Stimulated activated CD4-positive, alpha-beta T cell treated with anti-CD3 and anti-CD28 coated beads, Interleukin-15, amount 100 ng/mL, for 24 hours (primary cell): ENCODE measurements at places on chromosomes 4 and X.

DNA sequence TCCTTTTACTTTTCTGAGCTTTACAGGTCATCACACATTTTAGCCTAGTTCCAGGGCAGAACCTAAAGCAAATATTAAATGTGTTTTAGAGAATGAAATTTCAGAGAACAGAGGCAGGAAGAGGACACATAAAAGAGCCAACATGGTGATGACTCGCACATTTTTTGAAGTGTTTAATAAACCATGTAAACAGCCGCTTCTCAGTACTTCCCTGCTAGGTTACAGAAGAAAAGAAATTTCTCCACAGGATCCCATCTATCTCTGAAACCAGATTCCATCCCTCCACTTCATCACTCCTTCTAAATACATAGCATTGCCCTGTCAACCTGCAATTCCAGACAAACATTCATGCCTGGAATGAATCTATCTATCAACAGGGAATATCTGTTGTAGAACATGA lies 949.5 kb upstream of the PCDH7 start:
- no peak for DNase-seq

- no peak for DNase-seq
Observed at GRCh38 chr4:73711989-73712388, 28.4 kb upstream of the CXCL8 start.

DNA sequence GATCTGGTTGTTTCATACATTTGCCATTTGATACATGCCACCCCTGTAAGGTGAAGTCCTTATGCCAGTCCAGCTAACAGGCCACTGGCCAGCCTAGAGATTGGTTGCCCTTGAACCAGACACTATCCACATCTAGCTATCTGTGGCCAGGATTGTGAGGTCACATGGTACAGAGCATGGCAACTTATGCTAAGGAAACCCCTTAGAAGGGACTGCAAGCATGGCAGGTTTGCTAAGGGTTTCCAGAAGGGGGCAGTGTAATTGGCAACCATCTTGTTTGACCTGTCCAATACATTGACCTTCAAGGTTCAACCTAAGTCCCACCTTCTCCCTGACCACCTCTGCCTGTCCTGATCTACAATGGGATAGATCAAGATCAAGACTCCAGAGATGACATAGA lies 47.5 kb downstream of the SMC1A start:
- DNase-seq, result no peak

- no peak for DNase-seq
Observed at GRCh38 chr4:164428561-164428960, 325.4 kb upstream of the SMIM31 start.

DNA sequence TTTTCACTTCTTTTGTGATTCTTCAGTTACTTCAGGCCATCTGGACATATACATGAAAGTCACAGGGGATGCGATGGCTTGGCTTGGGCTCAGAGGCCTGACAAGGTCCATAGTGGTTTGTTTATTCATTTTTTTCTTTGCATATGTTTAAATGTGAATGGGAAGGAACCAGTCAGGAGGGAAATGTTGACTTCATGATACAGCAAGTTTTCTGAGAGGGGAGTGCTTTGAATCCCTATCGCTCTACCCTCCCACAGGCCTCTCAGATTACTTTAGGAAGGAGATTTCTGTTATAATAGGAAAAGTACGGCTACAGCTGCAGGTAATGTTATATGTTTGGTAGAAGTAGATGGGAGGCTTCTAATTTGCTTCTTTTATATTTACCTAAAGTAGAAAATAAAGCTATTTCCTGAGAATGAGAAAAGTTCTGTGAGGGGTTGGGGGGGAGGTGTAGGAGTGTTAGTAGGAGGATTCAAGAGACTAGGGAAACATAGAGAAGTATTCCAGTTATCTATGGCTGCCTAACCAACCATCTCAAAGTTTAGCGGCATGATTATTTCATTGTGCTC lies 322.9 kb downstream of the RAPGEF2 start:
- no peak for DNase-seq

DNA sequence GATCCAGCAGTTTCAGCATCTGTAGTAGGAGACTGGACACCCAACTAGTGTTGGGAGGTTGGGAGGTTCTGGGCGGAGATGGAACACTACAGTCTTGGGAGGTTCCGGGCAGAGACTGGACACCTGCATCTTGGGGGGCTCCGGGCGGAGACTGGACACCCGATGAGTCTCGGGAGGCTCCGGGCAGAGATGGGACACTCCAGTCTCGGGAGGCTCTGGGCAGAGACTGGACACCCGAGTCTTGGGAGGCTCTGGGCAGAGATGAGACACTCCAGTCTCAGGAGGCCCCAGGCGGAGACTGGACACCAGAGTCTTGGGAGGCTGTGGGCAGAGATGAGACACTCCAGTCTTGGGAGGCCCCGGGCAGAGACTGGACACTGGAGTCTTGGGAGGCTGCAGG lies 29.5 kb upstream of the LANCL3 start:
- no peak for DNase-seq

GRCh38 chr4:110632506-110633357 lies 9.9 kb upstream of the PITX2 start:
- DNase-seq, result no peak

DNA sequence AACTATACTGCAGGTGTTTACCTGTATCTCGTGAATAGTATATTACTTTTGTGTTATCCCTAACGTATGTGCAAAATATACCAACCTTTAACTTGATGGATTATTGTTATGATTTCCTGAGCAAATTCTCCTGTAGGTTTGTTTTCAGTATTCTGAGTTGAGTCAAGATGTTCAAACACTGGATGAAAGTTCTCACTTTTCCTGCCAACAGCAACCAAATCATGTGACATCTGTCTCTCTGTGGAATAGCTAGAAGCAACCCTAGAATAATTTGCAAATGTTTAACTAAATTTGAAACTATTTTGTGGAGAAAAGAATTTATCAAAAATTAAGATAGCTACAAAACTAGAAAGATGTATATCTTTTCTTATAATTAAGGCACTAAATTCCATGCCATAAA lies 35.6 kb downstream of the BCLAF3 start:
- no peak for DNase-seq

DNA sequence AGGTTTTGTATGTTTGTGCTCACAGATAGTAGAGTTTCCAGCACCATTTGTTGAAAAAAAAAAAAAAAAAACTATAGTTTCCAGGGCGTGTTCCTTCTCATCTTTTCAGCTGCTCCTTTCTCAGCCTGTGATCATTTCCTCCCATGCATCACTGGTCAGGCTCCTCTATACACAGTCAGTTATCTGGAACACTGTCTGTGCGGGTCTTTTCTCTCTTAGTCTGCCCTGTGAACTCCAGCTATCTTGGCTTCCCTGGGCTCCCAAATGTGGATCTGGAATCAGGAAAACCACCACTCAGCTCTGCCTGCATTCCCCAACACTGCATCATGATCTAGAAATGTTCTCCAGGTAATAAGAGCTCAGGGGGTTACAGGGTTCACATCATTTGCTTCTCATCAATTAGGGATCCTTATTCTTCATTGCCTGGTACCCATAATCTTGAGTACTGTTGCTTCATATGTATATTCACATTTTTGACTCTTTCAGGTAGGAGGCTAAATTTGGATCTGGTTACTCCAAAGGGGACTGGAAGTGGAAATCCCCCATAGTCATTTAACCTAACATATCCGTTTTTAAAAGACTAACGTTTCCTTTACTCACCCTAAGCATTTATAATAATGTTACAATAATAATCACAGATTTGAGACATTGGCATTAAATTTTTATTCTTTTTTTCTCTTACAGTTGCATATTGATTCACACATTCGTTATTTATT lies 221.8 kb upstream of the KLF3 start:
- DNase-seq, result no peak
